ENCODE measurements at places on chromosomes 16 and 17. TPM values are rescaled to one million over a fixed set of nuclear protein-coding genes. Genes with fewer than 3 reads are reported as not detected.

Gene KRT33B
- not detected for total RNA-seq

Gene GLTPD2
- total RNA-seq, result 0.40 TPM

Gene CSH2
- not detected for total RNA-seq

Gene TNFRSF13B
- 1.1 TPM for total RNA-seq

Gene MYH4
- total RNA-seq, result not detected

Gene KRTAP2-3
- not detected for total RNA-seq

Gene KRTAP9-3
- total RNA-seq, result not detected

Gene GPRC5C
- 139 TPM for total RNA-seq

Gene APOH
- total RNA-seq, result 1.1 TPM

Gene TAC4
- not detected for total RNA-seq

Gene PPY
- 0.49 TPM for total RNA-seq

Gene CNTROB
- 40.6 TPM for total RNA-seq

Gene SALL1
- 4.1 TPM for total RNA-seq

Gene HOXB8
- total RNA-seq, result 4.2 TPM

Gene CNTD1
- not detected for total RNA-seq

Gene INCA1
- total RNA-seq, result 4.2 TPM

Gene KANSL1
- 72.3 TPM for total RNA-seq

Gene CASKIN2
- 28.6 TPM for total RNA-seq

Gene COQ7
- total RNA-seq, result 28.4 TPM

Gene EPX
- total RNA-seq, result not detected
